ENCODE measurements at places on chromosomes 1 and 21.
A peak's percentile ranks its signal among the peaks of the same experiment; 100 is the strongest.

DNA sequence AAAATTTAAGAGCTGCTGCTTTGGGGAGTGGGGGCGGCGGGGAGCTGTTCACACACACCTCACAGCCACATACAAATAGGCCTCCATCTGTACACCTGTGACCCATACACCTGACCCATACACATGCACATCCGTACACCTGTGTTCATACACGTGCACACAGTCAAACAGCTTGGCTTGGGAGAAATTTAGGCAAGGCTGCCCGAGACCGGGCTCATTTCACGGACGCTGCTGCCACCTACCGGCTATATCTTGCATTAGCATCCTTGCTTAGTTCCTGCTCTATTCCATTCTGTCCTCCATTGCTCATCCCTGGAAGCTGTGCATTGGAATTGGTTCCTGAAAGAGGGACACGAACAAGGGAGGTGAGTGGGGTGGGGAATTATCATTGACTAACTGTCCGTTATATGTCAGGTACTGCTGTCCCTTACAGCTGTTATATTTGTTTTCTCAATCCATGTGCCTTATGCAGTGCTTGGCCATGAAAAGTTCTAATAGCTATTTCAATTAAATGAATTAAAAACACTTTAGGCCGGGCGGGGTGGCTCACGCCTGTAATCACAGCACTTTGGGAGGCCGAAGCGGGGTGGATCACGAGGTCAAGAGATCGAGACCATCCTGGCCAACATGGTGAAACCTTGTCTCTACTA, 37.1 kb upstream of the EPB41 start:
- peak; percentile 65 for DNase-seq

- no peak for DNase-seq
Measured at GRCh38 chr1:10784998-10785727, 11.3 kb downstream of the CASZ1 start.

DNA sequence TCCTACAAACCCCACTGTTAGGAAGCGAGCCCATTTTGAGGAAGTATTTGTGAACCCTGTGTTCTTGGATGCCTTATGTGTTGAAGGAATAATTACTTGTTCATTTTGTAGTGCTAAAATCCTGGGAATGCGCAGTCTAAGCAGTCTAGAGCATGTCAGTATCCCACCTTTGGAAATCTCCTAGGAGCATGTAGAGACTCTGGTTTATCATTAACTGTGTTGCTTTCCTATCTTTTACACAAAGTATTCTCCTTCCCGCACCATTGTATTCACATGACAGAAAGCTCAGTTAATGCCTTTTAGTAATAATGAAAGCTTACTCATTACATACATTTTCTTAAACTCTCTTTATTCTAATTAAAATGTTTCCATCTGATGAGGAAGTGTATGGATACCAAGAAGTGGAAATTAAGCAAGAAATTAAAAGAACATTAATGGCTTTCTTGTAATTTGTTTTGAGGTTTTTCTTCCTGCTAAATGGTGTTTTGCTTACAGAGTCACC, 99.4 kb downstream of the CAMTA1 start:
- no peak for DNase-seq

GRCh38 chr1:46592823-46593222, 11.2 kb downstream of the MKNK1 start:
- DNase-seq: no peak

- no peak for DNase-seq
Measured at GRCh38 chr1:10429868-10430215, 391 bp upstream of the CENPS start.

DNA sequence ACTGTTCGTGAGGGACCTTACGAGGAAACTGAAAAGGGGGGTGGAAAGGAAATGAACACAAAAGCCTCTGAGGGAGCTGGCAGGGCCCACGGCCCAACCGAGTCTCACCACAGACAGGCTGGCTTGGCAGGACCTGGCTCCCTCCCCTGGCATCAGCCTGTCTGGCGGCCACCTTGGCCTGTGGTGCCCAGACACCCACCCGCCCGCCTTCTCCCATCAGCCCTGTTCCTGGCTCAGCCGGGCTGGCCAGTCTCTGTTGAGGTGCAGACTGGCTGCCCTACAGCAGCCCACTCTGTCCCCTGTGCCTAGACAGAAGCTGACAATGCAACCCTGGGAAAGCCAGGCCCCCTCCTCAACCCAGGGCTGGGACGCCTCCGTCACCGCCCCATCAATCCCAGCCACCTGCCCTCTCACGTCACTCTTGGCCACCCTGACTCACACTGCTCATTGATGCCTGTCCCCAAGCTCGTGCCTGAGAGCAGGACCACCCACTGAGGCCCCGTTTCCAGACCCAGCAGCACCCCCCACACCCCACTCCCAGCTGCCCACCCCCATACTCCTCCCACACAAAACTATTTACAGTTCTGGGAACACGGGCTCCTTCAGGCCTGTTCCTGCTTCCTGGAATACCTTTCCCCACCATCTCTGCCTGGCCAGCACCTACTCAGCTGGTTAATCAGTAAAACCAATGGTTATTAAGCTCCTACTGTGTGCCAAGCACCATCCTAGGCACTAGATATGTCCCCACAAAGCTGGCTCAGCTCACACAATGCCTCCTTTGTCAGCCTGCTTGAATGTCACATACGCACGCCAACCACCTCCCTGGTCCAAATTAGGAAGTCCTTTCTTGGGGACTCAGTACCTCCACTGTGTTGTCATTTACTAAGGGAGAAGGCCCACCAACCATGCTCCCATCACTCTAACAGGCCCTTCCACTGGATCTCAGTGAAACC, 22.7 kb downstream of the SDC3 start:
- DNase-seq: no peak

- DNase-seq: no peak
Measured at GRCh38 chr21:45893740-45894449, 87.7 kb upstream of the COL6A1 start.

DNA sequence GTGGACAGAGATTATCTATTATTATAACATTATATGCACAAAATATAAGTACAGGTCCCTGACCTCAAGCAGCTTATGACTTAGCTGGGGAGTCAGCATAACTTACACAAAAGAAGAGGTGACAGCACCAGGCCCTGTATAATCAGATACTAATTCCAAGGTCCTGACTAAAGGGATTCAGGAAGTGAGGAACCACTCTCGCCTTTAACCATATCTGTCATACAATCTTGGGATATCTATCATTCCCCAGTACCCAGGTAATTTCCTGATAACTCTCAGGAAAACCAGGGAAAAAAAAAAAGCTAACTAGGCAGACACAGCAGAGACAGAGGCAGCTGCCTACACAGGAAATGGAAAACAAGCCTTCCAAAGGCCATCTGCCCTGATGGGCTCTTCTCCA, 78.5 kb upstream of the CAMK1G start:
- no peak for DNase-seq

DNA sequence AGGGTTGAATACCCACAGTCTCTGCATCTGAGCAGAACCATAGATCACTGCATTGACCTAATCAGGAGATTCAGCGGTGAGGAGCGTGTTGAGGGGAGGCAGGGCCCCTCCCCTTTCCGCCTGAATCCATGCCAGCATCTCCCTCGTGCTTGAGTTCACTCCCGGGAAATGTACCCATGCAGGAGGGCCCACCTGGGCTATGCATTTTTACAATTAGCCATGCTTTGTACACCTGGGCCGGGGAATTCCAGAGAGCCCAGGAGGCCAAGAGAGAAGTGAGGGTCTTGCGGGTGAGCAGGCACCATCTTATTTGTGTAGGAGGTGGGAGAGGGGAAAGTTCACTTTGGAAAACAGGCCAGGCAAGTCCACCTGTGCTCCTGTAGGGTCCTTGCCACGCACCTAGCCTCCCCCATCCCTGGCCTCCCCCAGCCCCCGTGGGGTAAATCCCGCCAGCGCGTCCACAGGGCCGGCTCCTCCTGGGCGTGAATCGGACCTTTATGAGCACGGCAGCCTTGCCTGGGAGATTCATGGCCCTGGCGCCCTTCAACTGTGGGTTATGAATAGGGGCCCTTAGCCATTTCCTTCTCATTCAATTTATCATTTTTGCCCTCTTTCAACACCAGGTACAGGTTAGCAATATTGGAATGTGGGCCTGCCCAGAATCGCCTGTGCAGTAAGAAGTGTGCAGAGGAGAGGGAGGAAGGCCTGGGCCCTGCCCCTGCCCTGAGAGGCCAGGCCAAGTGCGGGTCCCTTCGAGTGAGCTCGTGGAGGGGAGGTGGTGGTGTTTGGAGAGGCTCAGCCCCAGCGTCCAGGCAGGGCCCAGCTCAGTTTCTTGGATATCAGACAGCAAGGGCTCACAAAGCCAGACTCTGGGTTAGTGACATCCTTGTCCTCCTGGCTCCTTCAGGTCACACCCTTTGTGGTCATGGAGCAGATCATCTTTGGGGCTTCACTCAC, 84.4 kb upstream of the ACTRT2 start:
- no peak for DNase-seq

DNA sequence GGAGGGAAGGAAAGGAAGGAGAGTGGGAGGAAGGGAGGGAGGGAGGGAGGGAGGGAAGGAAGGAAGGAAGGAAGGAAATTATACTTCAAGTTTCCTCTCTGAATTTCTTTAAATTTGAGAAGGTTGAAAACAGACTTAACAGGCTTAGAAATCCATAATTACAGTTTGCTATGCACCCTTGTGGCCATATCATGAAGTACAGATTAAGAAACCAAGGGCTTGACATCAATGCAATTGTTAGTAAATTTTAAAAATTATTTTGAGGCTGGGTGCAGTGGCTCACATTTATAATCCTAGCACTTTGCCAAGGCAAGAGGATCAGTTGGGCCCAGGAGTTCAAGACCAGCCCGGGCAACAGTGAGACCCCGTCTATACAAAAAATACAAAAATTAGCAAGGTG, 14.4 kb downstream of the ANP32E start:
- no peak for DNase-seq

DNA sequence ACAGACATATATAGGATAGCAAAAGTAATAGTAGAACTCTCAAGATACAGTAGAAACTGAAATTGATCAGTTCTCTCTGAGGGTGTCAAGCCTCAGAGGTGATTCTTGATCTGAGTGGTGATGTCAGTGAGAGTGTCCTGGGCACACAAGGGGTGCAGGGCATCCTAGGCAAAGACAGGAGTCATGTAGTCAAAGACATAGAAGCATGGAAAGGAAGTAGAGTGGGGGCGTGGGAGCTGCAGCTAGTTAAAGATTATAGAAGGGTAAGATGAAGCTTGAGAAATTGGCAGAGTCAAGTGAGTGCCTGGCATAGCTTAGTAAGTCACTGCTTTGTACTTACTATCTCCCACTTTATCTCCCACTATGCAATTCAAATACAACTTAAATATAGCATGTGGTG, 22.8 kb downstream of the CDC7 start:
- DNase-seq: no peak

- no peak for DNase-seq
Measured at GRCh38 chr1:16442265-16442664, 1.7 kb downstream of the NECAP2 start.

GRCh38 chr21:43865540-43866259, 677 bp downstream of the AGPAT3 start:
- peak; percentile 60 for DNase-seq

GRCh38 chr1:213166852-213167251, 115.8 kb downstream of the RPS6KC1 start:
- DNase-seq: no peak
